Activated CD4-positive, alpha-beta memory T cell treated with anti-CD3 and anti-CD28 coated beads, Interleukin-2, amount 10 ng/mL, durations not matched to agents 7 days and 5 days (primary cell): ENCODE measurements at places on chromosomes 4 and X. TPM values are rescaled to one million over a fixed set of nuclear protein-coding genes. Genes with fewer than 3 reads are reported as not detected.

Gene PRDM5
- total RNA-seq, result not detected

Gene FAM9A
- total RNA-seq, result not detected

Gene PCDH10
- total RNA-seq, result not detected

Gene SHROOM4
- total RNA-seq, result not detected

Gene SOWAHB
- not detected for total RNA-seq

Gene CXCR3
- total RNA-seq, result 85.7 TPM

Gene CWH43
- total RNA-seq, result not detected

Gene RHOH
- total RNA-seq, result 126 TPM

Gene MECP2
- total RNA-seq, result 80.7 TPM

Gene ADAD1
- total RNA-seq, result not detected

Gene CXCL5
- total RNA-seq, result not detected

Gene POLN
- total RNA-seq, result 3.3 TPM

Gene ESX1
- not detected for total RNA-seq

Gene DMRTC1
- total RNA-seq, result not detected

Gene GLRA2
- not detected for total RNA-seq

Gene GAGE13
- not detected for total RNA-seq

Gene SOX3
- total RNA-seq, result not detected

Gene TMPRSS11D
- not detected for total RNA-seq
